GM12891 (cell line): ENCODE measurements at places on chromosomes 13 and 19.

GRCh38 chr13:109381546-109382180, 404.7 kb downstream of the IRS2 start:
- no peak for DNase-seq

DNA sequence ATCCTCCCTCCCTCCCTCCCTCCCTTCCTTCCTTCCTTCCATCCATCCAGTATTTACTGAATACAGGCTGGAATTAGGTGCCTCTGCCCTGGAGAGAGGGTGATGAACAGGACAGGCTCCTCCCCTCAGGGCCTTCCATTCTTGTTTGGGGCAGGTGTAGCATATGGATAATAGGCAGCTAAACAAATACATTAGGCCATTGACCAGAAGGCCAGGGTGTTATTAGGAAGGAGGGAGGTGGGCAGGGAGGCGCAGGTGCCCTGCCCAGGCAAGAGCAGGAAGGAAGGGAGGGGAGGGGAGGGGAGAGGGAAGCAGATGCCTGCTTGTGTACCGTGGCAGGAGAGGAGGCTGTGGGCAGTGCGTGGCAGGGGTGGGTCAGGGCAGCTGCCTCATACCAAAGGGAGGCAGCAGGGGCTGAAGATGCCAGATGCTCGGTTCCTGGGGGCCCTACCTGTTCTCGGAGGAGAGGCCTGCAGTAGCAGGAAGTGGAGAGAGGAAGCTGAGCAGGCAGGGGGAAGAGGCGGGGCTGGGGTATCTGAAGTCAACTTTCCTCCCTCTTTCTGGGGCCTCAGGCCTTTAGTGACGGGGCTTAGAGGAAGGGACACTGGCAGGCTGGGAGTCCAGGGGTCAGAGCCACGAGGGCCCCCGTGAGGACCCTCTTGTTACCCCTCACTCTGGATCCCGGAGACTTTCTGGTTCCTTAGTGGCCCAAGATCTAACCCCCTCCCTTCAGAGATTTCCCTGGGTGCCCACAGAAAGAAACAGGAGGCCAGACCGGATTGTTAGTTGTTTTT, at the start of gene RINL:
TSS of gene RINL (minus strand) at position 495 of the 794 bp plus-strand sequence. CDS start 1,533 bp downstream, outside the sequence.
- peak; percentile 84 for DNase-seq

DNA sequence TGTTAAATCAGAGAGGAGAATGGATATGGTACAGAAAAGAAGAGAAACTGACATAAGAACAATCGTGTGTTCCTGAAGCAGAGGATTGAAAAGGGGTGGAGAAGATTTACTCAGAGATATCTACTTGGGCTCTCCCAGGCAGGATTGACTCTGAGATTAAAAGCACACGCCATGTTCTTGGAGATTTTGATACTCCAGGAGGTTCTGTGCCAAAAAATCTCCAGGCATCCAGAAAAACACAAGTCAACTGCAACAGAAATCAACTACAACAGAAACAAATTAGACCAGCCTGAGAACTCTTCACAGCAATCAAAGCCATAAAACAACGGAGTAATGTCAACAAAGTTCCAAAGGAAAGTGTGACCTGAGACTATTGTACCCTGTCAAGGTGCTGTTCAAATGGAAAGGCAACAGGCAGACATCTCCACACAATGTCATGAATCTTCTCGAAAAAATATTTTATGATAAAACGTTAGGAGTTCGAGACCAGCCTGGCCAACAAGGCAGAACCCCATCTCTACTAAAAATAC, 104.2 kb downstream of the UBL3 start:
- DNase-seq = no peak

DNA sequence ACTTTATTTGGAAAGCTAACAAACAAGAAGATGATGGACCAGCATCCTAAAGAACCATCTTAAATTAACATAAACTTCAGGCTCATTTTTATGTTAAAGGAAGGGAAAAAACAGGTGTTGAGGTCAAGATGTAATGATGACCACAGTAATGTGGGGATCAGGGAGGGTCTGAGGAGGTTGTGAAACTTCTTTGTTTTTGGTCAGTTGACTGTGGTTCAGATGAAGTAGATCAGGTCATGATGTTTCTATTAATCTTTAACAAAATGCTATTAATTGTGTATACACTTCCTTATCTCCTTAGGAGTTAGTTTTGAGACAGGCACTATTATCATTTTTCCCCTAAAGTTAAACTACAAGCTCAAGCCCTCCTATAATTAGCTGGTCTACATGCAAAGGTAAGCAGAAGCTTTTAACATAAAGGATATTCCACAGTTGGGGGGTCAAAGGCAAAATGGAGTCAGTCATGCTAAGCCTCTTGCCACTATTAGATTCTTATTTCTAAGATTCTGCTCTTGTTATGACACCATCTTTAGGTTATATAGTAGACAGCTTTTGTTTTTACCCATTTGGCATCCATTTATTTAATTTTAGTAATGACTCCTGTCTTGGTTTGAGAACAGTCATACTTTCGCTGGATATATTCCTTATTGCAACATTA, 800.1 kb upstream of the PCDH9 start:
- no peak for DNase-seq

- no peak for DNase-seq
These were observed 77.8 kb downstream of the INSR start for GRCh38 chr19:7216373-7216902.

DNA sequence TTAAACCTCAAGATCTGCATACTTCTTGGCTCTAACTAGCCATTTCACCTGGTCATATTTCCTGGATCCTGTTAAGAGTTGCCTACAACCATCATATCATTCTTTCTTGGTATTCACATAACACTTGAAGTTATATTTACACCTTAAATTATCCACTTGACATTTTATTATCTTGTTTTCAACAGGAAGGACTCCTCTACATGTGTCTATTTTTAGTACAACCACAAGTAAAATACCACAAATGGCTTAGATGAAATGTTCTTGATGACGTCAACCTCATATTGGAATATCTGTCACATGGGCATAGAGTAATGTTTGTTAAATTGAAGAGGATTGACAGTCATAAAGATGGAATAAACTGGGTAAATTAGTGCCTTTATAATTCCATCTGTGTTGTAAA, 9.4 kb downstream of the PCDH20 start:
- no peak for DNase-seq

GRCh38 chr19:48770266-48770665, 14.9 kb downstream of the FGF21 start:
- DNase-seq = no peak

DNA sequence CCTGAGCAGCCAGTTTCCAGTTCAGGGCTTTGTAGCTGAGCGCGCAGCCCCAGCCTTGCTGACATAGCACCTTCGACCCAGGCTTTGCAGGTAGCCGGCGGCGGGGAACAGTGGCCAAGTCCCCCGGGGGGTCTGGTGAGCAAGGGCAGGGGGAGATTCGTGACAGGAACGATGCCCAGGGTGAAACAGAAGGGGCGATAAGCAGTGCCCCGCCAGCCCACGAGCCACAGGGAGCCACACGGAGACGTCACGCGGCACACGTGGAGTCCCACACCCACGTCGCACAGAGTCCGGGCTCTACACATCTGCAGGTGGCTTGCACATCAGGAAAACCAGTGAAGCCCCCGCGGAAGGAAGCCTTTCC, 127.2 kb downstream of the SOX1 start:
- DNase-seq = no peak

GRCh38 chr13:36758345-36758744, 60.7 kb upstream of the RFXAP start:
- no peak for DNase-seq

GRCh38 chr19:5801796-5802619, 2.9 kb upstream of the NRTN start:
- DNase-seq = no peak

- no peak for DNase-seq
These were observed 75.2 kb downstream of the RXFP2 start for GRCh38 chr13:31814536-31814935.

GRCh38 chr13:76245920-76246319, 609.8 kb downstream of the LMO7 start:
- DNase-seq = no peak

GRCh38 chr13:33105387-33106005, 89.3 kb downstream of the KL start:
- no peak for DNase-seq

DNA sequence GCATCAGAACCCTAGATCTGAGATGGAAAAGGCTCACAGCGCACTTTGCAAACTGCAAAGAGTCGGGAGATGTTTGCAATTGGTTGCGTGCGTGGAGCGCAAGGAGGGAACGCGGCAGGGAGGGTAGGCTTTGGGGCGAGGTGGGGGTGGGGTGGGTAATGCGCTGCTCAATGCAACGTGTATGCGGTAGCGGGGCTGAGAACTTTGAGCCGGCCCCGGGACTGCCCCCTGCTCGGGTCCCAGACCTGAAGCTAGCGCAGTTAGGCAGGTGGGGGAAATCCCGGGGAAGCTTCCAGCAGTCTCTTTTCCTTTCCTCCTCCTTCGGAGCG, 971 bp downstream of the FOSB start:
- no peak for DNase-seq

GRCh38 chr13:46170268-46170667, 11.7 kb downstream of the LCP1 start:
- no peak for DNase-seq

- DNase-seq = no peak
These were observed 11.9 kb downstream of the PEAK3 start for GRCh38 chr19:2270157-2270422.

DNA sequence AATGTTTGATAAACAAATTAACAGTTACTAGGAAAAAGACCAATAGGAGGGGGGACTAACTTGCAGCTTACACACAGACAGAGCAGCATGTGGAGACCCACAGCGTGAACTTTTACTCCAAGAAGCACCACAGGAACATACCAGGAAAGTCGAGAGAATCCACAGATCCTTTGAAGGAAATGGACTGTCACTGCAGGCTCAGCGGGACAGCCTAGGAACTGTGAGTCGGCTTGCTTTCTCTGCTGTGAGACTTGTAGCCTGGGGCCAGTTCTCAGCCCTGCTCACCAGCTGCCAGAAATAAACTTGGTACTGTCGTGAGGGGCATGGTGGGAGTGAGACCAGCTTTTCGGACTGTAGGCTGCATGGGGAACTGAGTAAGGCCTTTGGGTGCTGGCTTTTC, 1211.5 kb downstream of the PCDH17 start:
- DNase-seq = no peak

DNA sequence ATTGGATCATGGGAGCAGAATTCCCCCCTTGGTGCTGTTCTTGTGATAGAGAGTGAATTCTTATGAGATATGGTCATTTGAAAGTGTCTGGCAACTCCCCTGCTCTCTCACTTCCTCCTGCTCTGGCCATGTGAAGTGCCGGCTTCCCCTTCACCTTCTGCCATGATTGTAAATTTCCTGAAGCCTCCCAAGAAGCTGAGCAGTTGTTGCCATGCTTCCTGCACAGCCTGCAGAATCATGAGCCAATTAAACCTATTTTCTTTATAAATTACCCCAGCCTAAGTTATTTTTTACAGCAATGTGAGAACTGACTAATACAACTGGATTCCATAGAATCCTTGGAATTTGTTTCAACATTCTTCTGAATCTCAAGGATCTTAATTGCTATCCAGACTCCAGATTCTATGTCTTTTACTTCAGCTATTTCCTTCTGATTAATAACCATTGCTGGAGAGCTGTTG, 328.1 kb downstream of the SLITRK5 start:
- no peak for DNase-seq

GRCh38 chr13:87894059-87894458, 222.9 kb downstream of the SLITRK5 start:
- no peak for DNase-seq

DNA sequence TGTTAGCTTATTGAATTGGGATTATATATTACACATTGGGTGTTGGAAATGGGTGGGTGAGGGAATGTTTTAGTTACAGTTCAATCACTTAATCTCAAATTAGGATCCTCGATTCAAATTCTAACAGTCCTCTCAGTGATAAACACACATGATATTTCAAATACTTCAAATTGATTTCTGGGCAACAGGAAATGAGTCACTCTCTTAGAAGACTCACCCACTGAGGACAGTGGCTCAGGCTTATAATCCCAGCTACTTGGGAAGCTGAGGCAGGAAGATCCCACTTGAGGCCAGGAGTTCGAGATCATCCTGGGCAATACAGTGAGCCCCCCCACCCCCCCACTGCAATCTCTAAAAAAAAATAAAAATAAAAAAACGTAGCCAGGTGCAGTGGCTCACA, 435.3 kb downstream of the KLF12 start:
- no peak for DNase-seq

DNA sequence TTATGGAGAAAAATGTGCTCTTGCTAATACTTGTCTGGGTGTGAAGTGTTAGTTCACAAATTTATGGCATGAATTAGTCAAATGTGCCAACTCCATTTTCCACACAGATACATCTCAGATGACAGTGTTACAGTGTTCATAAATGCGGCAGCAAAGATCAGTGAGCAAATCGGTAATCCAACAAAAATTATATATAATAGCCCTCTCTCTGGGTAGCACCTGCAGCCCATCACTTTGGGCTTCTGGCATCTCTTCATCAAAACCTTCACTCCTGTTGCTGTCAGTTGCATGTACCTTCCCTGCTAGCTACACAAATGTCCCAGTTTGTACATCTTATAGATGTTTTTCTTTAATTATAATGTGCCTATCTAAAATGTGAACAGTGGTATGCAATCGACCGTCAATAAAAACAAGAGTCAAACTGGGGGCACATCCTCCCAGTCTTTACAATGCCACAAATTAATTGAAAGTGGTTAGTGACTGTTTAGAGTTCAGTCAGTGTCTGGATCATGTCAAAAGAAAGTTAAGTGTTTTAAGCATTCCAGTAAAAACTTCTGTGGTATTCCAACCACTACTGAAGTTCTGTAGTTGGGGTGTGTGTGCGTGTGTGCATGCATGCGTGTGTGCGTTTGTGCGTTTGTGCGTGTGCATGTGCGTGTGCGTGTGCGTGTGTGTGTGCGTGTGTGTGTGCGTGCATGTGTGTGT, 448.9 kb downstream of the DCT start:
- DNase-seq = no peak

DNA sequence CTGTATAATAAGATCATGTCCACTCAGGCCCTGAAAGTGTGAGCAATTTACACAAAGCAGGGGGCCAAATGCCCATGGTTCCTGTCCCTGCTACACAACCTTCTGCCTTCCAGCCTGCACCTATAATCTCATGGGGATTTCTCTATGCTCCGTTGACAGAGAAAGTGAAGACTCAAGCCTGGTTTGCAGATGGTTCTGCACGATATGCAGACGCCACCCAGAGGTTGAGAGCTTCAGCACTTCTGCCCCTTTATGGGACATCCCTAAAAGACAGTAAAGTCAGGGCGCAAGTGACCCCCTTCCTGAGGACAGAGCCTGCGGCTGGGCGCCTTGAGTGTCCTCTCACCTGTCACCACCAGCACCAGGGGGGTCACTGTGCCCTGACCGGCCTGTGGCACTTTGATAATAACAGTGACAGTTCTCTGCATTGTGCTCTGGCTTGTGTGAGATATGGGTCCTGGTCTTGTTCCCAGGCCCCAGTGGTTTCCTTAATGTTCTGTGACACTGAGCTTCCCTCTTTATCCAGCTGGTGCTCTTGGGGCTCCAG, 15.1 kb downstream of the LILRA5 start:
- no peak for DNase-seq

DNA sequence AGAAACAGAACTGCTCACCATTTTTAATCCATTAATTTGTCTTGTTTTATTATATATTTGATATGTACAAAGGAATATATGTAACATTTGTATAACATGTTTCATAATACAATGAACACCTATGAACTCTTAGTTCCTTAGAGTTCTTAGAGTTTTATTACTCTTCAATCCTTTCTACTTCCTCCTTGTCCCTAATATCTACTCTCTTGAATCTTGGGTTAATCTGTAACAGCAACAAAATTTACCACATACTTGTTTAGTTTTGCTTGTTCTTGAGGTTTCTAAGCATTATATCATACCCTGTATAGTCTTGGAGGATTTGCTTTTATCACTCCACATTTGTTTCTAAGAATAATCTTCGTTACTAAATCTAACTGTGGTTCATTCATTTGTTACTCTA, 151.4 kb downstream of the PDS5B start:
- DNase-seq = no peak

- no peak for DNase-seq
These were observed 11.1 kb downstream of the GJA3 start for GRCh38 chr13:20149762-20150161.
